ENCODE measurements at places on chromosomes 1 and 21.

- DNase-seq: no peak
Observed at GRCh38 chr1:53133261-53134041, 9.0 kb downstream of the SLC1A7 start.

DNA sequence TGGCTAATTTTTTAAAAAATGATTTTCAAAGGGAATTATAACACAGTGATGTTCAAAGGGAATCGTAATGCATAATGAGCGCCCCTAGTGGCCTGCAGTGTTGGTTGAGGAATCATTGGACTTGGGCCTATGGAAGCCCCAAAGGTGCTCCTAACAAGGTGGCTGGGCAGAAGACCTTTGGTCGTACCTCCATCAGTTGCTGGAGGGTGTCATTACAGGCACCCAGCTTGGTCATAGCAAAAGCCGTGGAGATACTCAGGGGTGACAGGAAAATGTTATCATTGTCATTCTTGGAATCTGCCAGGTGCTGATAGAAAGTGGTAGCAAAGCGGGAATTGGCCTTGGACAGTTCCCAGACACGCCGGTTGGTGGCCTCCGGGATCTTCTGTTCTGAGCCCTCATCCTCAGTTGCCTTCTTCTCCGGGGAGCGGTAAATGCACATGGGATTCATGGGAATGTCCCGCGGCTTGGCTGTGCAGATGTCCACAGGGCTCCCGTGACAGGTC is 2.7 kb downstream of the SERPINC1 start:
- DNase-seq: peak; percentile 50

DNA sequence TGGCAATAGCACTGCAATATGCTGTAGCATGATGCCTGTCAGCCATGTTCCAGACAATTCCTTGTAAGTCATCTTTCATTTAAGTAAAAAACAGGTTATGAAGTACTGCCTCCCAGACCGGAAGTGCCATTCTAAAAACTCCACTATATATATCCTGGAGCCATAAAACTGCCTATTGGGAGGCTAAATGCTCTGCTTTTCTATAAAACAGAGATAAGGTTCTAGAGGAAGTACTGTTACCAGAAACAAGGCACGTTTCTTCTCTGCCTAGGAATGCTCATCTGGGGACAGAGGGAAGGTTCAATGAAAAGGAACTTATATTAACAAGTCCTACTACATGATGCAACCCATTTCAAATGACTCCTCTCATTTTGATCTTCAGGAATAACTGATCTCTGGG is 66.8 kb downstream of the GPR137B start:
- no peak for DNase-seq

DNA sequence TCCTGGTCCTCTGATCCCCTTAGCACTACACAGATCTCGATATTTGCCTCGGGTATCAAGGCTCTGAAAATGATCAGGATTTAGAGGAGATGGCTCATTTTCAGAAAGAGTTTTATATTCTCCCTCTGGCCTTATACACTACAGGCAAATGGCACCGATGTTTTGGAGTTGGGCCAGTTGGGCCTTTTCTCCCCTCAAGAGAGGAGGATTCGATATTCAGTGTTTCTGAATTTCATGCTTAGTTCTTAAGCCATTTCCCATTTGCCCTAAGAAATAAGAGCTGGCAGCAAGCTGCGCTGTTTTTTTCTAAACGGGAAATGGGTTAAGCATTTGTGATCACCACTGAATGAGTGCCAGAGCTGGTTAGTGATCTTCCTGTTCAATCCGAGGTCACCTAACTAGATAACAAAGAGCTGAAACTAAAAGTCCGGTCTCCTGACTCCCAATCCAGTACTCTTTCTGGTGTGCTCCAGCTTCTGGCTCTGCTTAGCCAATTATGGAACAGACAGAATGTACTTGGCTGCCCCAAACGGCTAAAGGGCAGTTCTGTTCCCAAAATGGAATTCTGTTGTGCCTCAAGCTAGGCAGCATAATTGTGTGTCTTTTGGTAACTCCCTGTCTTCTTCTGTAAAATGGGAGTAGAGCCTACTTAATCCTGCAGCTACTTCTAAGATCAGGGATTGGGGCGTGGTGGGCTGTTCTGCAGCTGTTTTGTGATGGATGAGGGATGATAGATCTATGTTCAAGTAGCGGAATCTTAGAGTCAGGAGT is 1.2 kb upstream of the CPT2 start:
- DNase-seq: no peak

- no peak for DNase-seq
Observed at GRCh38 chr1:26721669-26722355, 26.0 kb downstream of the ARID1A start.

- peak; percentile 48 for DNase-seq
Observed at GRCh38 chr1:48203287-48203900, 19.1 kb upstream of the SLC5A9 start.

DNA sequence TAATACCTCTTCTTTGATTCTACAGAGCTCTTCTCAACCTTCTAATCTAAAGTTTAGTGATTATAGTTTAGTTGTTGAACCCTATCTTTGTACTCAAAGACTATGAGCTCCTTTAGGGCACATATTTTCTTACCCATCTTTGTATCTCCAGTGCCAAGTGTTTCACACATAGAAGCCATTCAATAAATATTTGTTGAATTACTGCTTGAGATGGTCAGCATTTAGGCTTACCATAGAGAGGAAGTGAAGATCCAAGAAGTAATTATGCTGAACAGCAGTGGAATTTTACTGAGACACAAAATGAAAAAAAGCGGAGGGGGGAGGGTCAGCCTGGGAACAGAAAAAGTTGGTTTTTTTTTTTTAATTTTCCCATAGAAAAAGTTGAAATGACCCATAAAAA is 21.9 kb downstream of the PIK3R3 start:
- no peak for DNase-seq

DNA sequence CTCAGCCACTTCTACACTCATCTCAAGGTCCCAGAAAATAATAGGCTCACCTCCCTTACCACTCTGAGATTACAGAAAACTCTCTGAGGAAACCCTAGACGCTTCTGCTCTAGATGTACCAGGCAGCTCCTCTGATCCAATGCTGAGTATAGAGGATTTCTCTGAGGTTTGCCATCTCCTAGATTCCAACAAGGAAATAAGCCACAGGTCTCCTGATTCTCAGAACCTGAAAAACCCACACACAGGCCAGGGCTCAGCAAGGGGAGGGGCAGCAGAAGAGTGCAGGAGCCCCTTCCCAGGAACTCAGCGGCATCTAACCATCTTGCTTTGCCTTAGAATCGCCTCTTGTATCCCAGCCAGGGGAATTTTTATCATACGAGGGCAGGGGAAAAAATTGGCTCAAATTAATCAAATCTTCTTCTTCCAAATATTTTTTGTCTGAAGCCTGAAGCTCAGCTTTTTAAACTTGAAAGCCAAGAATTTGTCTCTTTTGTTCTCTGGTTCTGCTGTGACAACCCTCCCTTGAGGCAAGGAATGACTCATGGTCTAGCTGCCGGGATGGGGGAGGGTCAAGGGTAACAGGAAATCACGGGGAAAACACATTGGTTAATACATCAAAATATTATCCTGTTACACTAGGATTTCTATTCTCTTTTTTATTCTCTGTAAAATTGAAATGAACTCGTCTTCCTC is 30.8 kb downstream of the GORAB start:
- DNase-seq: no peak

GRCh38 chr1:46697053-46697452 is 21.9 kb downstream of the EFCAB14 start:
- DNase-seq: no peak

DNA sequence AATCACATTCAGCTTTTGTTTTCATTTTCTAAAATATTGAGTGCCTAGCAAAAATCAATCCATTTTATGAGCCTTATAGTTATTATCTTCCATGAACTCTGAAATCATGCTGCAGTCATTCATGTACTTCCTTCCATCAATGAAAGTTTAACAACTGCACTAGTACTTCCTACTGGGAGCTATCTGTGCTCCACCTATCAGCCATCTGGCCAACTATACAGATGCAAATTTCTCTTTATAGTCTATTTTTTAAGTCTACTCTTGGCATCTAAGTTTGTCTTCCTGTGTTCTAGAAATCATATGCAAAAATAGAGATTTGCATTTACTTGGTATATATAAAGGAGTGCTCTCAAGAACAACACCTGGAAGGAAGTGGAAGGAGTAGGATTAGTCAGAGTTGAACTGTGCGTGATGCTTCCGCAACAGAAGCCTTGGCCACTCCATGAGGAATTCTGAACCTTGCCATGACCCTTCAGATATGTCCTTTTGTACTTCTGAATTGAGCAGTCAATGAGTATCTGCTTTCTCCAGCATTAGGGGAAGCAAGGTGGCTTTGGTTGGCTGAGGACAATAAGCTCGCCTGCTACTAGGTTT is 403.2 kb upstream of the ADAMTS5 start:
- no peak for DNase-seq

- DNase-seq: no peak
Observed at GRCh38 chr1:69994241-69994640, 211.1 kb downstream of the LRRC40 start.

- no peak for DNase-seq
Observed at GRCh38 chr1:85027242-85027983, 20.9 kb downstream of the MCOLN3 start.

DNA sequence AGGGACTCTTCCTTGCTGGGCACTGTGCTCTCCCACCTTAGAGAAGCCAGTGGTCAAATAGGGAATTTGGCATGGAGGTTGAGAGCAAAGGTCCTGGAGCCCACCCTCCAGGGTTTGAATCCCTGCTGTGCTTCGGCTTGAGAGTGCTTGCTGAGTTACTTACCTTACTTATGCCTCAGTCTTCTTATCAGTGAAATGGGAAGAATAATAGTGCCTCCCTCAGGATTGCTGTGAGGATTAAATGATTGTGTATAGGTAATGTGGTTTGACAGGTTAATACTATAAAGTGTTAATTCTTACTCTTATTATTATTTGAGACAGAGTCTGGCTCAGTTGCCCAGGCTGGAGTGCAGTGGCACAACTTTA is 79.2 kb downstream of the HHAT start:
- DNase-seq: no peak

GRCh38 chr21:45531393-45532215 is 10.6 kb downstream of the SLC19A1 start:
- DNase-seq: no peak

- no peak for DNase-seq
Observed at GRCh38 chr1:175073633-175074032, 6.0 kb downstream of the TNN start.

DNA sequence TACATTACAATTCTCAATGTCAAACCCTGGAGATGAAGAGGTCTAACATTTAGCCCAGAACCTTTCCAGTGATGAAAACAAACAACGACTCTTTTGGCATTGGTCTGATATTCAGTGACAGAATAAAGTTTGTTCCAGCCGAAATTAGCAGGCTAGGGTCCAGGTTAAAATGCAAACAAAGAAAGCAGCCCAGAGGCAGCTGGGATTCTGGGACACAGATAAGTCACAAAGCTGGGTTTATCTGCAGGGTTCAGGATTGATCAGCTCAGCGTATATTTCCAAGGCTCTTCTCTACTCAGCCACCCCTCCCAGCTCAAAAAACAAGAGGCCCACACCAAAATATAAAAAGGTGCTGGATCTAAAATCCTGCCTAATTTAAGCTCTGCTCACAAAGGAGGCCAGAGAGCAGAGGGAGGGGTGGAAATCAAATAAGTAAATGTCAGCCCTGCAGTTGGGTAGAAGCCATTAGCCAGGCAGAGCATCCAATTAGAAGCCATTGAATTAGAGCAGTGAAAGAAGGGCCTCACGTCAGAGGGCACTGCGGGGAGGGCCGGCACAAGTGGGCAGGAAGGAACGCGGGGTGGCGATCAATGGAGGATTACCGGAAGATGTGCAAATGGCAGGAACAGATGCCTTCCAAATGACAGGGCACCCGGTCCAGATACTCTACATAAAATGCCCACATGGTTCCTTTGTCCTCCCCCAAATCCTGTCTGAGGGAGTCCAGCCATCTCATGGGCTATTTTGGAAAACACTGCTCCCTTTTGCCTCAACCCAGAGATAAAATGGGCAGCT is 3.2 kb upstream of the KLHDC8A start:
- DNase-seq: no peak

DNA sequence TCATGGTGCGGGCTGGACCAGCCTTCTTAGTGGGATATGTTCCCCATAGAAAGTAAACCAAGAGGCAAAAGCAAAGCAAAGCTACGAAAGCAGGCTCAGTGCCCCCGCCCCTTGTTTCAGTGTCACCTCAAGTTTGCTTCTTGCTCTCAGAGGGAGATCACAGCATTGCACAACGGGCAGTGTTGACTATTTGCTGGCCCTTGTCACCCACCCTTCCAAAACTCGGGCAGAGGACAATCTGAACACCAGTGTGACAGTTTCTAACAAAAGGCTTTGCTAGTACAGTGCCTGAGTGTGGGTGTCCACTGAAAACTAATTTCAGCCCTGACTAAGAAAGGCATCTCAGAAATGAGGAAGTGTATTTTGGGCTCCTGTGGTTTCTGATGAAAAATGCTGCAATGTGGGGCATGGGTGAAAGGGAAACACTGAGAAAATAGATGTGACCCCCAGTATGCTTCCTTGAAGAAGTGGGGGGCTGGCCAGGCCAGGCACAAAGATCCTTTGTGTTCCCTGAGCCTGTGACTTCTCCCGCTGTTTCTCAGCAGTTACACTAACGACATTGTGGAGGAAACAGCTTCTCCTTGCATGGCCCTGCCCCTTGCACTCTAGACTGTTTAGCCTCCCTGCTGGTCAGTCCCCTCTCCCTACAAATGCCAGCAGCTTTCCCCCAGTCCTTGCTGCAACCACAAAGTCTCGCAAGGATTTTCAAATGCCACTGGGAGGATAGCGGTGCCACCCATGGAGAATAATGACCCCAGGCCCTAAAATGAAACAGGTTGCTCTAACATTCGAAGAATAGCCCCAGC is 33.3 kb upstream of the KCNE1 start:
- no peak for DNase-seq

DNA sequence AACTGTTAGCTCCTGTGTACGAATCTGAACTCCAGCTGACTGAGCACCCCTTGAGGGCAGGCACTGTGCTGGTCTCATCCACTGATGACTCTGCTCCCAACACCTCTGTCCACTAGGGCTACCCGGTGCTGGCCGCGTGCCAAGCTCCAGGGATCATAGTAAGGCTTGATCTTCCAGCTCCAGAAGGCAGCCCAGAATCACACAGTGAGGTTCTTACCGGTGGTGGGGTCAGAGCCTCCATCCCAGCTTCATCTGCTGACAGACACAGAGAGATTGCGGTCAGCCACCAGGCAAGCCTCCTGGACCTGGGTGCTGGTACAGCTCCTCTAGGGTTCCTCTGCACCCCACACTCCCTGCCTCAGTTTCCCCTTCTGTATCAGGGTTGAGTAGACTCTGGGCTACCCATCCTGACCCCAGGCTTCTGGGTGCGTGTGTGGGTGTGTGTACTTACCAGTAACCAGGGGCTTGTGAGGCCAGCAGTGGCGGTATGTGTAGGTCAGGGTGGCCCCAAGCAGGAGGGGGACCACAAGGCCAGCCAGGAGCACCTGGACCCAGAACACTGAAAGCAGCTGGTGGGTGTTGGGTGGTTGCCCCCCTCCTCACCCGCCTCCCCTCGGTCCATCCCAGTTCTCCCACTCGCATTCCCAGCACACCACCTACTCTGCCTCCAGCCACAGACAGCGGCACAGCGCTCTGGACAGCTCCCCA is 3.4 kb downstream of the TNFRSF25 start:
- peak; percentile 19 for DNase-seq

- DNase-seq: no peak
Observed at GRCh38 chr1:166305371-166305770, 138.6 kb upstream of the FAM78B start.

- peak; percentile 63 for DNase-seq
Observed at GRCh38 chr1:26529655-26530409, at the start of gene RPS6KA1. RPS6KA1 (plus strand) TSS chr1:26529761; CDS start chr1:26529921, 160 bp downstream.

GRCh38 chr1:52551507-52552235 is 1.2 kb downstream of the TUT4 start:
- DNase-seq: peak; percentile 61
